ENCODE measurements at places on chromosomes 7 and 10.

DNA sequence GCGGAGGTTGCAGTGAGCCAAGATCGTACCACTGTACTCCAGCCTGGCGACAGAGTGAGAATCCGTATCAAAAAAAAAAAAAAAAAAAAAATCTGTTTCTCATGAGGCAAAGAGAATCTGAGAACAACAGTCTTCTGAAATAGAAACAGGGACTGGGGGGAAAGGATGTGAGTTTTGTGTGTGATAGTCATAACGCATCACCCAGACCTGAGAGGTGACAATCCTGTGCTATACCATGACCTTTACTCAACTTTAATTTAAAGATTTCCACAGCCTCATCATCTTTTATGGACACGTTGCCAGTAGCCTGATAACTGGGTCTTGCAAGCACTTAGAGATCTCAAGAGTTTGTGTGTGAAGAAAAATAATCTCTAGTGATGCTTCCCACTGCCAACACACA, 2.3 kb downstream of the ATXN7L1 start:
- no peak for DNase-seq

GRCh38 chr7:30805081-30805691, 34.0 kb downstream of the MINDY4 start:
- no peak for DNase-seq

GRCh38 chr7:128672927-128673517, 930 bp downstream of the GARIN1A start:
- DNase-seq, result no peak

GRCh38 chr7:18196638-18197037, 169.0 kb upstream of the PRPS1L1 start:
- DNase-seq, result no peak

DNA sequence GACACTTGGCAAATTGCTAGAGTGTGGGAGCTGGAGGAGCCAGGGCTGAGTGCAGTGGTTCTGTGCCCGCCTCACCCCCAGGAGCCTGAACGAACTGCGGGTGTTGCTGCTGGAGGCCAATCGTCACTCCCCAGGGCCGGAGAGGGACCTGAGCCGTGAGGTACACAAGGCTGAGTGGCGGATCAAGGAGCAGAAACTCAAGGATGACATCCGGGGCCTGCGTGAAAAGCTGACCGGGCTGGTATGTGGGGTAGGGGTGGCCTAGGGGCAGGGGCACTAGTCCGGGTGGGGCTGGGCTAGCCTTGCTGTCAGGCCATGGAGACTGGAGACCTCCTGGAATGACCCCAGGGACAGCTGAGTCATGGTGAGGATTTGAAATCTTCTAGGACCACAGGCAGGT, 56.7 kb upstream of the GTF2IRD1 start:
- no peak for DNase-seq

Measured in activated effector memory CD4-positive, alpha-beta T cell treated with Interleukin-2 at 50 U/mL for 16 hours (primary cell).